ENCODE measurements at places on chromosomes 7 and 10.

DNA sequence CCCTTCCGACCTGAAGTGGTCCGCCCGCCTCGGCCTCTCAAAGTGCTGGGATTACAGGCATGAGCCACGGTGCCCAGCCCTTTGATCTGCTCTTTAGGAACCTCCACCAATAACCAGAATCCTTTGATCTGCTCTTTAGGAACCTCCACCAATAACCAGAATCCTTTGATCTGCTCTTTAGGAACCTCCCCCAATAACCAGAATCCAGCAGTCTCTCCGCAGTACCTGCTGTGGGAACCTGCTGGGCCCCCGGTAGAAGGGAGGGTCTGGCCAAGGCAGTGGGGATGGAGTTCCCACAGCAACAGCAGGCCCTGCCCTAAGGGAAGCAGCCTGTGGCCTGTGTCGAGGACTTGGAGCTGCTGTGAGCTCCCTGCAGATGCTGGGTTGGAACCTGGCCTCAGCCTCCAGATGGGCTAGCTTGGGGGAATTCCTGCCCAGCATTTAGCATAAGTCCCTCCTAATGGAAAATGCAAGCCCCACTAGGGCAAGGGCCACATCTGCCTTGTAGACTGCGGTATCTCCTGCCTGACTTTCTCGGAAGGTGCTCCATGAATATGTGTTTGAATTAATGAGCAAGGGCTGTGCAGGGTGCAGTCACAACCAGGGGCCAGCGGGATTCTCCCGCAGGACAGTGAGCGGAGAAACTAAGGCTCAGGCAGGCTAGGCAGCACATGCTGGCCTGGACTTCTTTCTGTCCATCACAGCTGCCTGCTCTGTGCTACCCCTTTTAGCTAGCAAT lies 165.8 kb downstream of the UBE2H start:
- no peak for DNase-seq

- DNase-seq: peak; percentile 27
Measured at GRCh38 chr10:84825330-84825729, 496.9 kb downstream of the CCSER2 start.

DNA sequence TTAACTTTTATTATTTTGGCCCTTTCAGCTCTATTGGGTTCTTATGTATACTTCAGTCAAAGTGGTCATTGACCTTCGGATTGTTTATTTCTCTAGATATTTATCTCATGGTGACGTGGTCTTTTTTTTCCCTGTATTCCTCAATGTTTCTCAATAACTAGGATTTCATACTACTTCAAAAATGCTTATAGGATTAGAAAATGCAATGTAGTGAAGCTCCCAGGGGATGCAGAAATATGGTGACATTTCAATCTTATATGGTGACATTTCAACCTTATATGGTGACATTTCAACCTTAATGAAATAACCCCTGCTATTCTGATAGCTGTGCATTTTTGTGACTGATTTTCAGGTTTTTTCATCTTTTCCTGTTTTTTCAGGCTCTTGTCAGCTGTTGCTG lies 51.4 kb downstream of the CHRM2 start:
- DNase-seq: no peak

DNA sequence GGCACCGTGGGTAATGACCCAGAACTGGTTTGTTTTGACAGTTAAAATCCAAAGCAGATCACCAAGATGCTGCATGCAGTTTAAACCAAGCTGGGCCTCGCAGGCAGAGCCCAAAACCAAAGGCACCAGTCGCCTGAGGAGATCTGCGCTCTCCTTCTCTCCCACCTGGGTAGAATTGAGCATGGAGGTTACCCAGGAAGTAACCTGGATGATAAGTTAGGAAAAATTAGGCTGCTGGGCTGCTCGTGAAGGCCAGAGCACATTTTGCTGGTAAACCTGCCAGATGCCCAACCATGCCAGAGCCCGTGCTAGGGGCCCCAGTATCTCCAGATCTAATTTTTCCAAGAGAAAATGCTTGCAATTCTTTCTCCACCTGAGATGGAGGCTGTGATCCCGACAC lies 388.3 kb upstream of the MGMT start:
- no peak for DNase-seq

DNA sequence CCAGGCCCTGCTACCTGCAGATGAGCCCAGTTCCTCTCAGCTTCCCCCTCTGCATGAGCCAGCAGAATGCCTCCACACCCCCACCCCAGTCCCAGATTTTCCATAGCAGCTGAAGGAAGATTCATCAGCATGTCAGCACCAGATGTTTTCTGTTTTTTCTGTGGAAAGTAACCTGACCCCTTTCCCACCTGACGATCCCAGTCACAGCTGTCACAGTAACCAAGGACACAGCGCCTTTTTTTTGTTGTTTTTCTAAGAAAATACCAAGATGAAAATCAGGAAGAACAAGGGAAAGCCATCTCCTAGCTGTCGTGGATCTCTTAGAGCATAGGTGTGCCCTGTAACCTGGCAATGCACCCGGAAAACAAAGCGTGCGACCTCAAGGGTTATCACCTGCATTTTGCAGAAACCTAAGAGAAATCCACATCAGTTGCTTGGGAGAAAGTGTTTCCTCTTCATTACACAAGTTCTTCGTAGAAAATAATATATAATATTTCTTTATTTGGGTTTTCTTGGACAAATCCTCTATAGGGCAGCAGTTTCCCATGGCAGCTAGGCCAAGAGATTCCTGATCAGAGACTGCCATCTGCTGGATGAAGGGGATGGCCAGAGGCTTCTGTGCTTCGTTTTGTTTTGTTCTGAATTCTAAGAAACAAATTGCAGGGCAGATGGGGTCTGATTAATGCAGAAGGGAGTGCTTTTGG lies 401.9 kb downstream of the TNS3 start:
- DNase-seq: peak; percentile 62

GRCh38 chr7:2003931-2004812 lies 228.6 kb downstream of the MAD1L1 start:
- no peak for DNase-seq

- peak; percentile 64 for DNase-seq
Measured at GRCh38 chr7:31633894-31634494, 53.0 kb upstream of the PPP1R17 start.

GRCh38 chr7:49718760-49719159 lies 54.7 kb upstream of the VWC2 start:
- no peak for DNase-seq

DNA sequence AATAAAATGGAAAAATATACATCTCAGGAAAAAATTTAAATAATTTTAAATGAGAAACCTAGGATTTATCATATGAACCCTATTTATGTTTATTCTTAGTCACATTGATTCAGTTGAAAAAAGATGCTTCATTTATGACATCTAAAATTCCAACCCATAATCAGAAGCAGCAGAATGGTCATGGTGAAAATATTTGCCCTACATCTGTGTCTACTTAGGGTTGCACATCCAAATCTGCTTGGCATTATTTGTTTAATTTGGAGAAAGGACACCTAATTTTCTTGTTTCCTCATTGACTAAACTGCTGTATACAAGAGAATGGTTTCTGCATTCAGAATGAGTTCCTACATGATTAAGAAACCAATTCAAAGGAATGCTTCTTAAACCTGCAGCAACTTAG lies 72.9 kb upstream of the SKAP2 start:
- no peak for DNase-seq

DNA sequence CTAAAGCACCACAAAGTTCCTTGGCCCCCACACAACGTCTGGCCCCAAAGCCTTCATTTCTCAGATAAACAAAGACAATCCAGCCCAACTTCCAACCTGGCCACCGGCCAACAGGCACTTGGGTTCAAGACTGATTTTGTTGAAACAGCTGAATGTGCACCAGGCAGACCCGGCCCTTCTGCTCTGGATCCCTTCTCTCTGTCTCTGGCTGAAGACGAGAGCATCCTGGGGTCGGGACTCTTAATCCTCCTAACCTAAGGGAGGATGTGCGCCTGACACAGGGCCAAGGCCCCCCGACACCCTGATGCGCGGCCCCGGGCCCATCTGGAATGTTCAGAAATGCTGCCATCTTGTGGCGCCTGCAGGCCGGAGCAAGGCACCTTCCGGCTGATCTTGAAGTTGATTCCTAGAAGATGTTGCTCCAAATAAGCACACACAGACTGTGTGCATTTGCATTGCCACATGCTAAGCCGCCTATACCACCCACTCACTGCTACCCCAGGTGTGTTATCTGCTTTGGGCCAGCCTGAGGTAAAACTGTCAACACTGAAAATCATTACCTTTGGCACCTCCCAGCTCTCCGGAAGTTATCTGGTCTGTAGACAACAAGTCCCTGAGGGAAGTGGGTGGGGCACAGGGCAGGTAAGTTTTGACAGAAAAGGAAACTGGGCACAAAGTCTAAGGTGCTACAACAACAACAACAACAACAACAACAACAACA lies 98.4 kb upstream of the HABP2 start:
- DNase-seq: peak; percentile 57

- no peak for DNase-seq
Measured at GRCh38 chr7:54689394-54690049, 69.5 kb downstream of the SEC61G start.

- DNase-seq: no peak
Measured at GRCh38 chr10:124875596-124875995, 66.3 kb upstream of the ZRANB1 start.

- no peak for DNase-seq
Measured at GRCh38 chr10:97858001-97858439, 8.4 kb downstream of the GOLGA7B start.

GRCh38 chr7:30255064-30255769 lies 29.2 kb upstream of the ZNRF2 start:
- no peak for DNase-seq

DNA sequence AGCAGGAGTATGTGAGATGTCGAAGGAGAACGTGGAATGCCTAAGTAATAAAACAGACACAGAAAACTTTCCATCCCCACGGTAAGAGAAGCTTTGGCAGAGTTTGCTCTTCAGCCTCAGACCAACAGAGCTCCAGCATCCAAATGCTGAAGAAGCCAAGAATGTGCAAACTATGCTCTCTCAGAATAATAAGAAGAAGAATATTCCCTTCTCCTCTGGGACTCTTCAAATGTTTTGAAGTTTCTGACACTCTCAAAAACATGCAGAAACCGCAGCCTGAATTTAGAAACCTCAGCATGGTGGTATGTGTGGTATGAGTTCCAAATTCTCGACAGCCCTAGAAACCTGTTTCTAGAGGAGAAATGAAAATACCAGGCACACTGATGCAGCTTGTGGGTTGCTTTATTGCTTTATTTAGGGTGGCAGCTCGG lies 113.3 kb downstream of the KCNMA1 start:
- DNase-seq: no peak

GRCh38 chr10:30752481-30752881 lies 122.9 kb upstream of the LYZL2 start:
- DNase-seq: no peak

DNA sequence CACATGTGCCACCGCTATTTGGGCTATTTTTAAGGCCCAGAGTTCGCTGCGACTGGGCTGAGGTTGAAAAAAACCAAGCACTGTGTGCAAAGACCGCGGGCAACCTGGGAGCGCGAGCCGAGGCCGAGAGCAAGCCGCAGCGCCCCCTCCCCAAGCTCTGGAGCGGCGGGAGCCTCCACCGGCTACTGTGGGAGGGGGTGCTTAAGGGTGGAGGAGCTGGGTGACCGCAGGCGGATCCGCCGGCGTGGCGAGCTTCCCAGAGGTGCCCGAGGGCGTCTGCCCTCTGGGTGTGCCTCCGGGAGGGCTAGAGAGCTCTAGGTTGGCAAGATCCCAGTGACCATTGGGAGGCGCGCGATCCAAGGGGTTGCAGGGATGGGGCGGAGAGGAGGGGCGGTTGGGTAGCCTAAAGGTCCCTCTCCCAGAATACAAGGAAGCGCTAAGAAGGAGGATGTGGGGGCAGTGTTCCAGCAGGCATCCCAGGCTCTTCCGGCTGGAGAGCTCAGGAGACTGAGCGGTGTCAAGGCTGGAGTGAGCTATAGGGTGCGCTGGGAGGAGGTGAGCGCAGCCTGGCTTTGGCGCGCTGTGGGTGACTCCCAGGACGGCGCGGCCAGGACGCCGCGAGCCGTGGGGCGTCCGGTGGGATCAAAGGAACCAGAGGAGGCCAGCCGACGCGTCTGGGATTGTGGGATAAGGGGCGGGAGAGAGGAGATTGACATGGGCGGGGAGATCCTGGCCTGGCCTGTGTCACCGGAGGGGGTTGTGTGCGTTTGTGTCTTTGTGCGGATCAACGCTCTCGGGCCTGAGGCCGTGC lies 8.0 kb downstream of the DLX5 start:
- no peak for DNase-seq

DNA sequence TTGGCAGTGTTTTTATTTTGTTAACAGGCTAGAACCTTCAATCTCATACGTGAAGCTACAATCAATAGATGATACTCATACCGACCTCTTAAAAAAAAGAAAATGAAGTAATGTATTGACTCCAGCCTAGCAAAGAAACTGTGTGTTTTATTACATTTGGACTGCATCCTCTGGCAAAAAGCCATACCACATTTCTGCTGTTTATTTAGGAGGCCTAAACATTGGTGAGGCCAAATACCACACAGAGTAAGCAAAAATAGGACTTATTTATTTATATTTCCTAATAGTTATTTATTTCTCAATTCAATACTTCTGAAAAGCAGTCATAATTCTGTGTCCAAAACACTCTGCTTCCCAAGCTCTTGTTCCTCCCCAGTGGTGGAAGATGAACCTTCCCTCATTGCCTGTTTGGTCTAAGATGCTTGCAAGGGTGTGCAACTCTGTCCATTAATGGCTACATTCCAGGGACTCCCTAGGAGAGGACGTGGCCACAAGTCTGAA lies 398.8 kb upstream of the KLF6 start:
- no peak for DNase-seq

GRCh38 chr10:104308439-104308903 lies 29.8 kb downstream of the ITPRIP start:
- DNase-seq: no peak

GRCh38 chr7:72336632-72337389 lies 75.3 kb downstream of the CALN1 start:
- no peak for DNase-seq

DNA sequence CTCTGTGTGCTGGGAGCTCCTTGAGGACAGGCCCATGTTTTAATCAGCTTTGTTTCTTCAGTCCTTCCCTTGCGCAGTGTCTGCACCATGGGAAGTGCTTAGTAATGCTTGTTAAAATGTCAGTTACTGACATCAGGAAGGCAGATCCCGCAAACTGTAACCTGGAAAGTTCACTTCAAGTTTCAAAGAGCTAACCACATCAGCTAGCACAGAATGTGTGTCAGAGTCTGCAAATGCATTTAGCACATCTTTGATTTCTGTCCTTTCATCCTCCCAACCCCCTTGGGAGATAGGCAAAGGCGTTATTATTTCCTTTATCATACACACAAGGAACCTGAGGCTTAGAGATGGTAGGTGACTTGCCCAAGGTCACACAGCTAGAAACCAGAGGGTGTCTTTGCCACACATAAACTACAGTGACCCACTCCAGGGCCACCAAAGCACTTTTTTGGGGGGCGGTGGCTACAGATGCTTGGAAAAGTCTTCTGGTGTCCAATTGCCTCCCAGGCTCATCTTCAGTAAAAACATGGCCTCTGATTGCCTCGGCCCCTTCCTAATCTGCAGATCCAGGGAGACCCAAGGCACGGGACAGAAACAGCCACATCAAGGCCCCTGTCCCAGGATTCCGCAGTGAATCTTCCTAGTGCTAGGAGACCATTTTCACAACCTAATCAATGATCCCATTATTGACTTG lies 116.2 kb upstream of the GPR26 start:
- no peak for DNase-seq

DNA sequence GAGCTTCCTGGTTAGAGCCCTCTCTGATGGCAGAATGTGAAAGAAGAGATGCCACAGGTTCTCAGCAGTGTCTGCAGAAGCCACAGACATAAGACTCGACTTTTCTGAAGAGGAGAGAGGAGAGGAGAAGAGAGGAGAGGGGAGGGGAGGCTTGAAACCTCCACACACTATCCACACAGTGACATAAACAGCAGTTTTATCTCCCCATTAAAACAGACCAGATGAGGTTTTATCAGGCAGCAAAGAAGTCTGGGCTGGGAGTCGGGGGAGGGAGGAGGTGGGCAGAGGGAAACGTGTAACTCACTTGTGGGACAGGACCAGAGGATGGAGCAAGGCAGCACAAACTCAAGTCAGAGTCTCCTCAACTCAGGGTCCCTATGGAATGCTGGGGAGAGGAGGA lies 76.5 kb downstream of the XPNPEP1 start:
- DNase-seq: no peak
